NCI-H2081 treated with DMSO at 0.1 percent for 48 hours (cell line): ENCODE measurements at places on chromosomes 2 and 18.

DNA sequence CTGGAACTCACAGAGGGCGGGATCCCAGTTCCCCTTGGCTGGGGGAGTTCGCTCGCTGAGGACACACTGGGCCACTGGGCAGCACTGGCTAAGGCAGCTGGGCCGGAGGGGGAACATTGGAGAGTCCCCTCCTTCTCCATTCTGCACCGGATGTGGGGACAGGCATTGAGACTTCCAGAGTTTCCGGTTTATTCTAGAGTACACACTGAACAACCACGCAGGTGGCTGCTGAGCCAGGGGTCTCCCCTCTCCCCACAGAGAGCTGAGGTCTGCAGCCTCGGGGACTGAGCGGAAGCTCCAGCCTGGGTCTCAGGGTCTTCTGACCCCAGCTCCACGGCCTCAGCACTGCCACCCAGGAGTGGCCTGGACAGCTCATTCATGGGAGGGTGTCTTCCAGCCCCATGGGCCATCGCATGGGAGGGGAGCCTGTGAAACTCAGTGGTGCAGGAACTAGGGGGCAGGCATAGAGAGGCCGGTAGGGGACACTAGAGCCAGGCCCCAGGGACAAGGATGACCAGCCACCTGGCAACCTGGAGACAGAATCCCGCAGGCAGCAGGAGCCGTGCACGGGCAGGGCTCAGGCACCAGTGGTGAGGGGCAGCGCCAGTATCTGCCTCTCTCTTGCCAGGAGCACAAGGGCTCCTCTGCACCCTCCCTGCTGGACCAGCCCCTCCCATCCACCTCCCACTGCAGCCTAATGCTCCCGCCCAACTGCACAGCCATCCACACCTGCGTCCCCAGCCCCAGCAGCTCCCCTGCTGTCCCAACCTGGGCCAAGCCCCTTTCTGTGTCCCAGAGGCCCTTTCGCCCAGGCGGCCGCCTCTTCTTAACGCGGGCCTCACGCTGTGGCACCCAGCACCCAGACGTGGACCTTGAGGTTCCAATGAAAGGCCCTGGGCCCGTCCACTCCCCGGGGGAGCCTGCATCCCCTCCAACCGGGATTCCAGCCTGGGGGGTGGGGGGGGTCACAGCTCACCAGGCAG, 45.1 kb upstream of the GPC1 start:
- no peak for DNase-seq

DNA sequence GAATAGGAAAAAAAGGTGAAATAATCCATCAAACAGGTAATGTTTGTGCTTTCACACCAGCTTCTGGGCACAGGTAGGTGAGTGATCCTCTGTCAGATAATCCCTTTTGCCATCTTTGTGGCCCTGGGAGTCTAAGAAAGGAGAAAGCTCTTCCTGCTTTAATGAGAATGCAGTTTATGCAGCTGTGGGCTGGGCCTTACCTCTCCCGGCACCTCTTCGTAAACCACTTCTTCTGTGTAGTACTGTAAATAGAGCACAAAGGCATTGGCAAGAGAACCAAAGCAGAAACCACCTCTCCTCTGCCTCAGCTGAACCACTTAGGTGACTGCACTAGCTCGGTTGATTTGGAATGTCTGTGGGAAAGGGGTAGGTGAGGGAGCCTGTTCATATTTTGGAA, 4.9 kb downstream of the NEB start:
- DNase-seq, result no peak

- DNase-seq, result no peak
Observed at GRCh38 chr2:32841931-32842898, 104.5 kb upstream of the LTBP1 start.

- no peak for DNase-seq
Observed at GRCh38 chr18:56532176-56532840, 106.1 kb downstream of the TXNL1 start.

- DNase-seq, result no peak
Observed at GRCh38 chr2:23355001-23355400, 30.0 kb upstream of the KLHL29 start.

- no peak for DNase-seq
Observed at GRCh38 chr18:73752546-73752945, 395.1 kb downstream of the FBXO15 start.

GRCh38 chr18:75107196-75107930, 101.6 kb downstream of the PTGR3 start:
- no peak for DNase-seq

GRCh38 chr2:97869722-97870346, 125.9 kb downstream of the TMEM131 start:
- DNase-seq, result no peak

- no peak for DNase-seq
Observed at GRCh38 chr2:85794491-85795121, 40.8 kb downstream of the ATOH8 start.

DNA sequence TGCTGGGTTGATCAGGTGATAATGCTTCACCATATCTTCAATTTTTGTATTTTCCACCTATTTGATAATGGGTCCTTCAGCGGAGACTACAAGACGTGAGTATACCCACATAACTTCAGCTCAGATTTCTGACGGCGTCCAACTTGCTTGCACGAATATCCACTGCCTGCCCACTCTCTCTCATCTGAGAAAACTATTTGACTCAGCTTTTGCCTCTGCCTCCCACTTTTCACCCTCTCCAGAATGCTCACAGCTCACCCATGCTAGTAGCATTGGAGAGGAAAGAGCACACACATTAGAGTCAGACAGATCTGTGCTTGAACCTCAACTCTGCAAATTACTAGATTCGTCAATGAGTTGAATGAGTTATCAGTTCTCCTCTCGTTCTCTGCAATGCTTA, 166.8 kb downstream of the BCL2 start:
- no peak for DNase-seq

DNA sequence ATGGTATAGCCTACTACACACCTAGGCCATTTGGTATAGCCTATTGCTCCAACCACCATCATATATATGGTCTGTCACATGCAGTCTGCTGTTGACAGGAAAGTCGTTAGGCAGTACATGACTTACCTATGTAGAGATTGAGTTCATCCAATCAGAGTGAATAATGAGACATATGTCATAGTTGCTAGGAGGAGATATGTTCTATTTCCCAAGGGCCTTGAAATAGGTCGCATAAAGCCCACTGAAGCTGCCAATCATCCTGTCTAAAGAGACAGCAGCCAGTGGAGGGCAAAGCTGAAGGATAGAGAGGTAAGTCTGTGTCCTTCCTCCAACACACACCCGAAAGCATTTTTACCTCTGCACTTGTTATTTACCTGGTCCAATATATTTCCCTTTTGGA, 263.4 kb downstream of the PTPRM start:
- no peak for DNase-seq

GRCh38 chr2:154189953-154190352, 318.2 kb downstream of the GALNT13 start:
- no peak for DNase-seq

DNA sequence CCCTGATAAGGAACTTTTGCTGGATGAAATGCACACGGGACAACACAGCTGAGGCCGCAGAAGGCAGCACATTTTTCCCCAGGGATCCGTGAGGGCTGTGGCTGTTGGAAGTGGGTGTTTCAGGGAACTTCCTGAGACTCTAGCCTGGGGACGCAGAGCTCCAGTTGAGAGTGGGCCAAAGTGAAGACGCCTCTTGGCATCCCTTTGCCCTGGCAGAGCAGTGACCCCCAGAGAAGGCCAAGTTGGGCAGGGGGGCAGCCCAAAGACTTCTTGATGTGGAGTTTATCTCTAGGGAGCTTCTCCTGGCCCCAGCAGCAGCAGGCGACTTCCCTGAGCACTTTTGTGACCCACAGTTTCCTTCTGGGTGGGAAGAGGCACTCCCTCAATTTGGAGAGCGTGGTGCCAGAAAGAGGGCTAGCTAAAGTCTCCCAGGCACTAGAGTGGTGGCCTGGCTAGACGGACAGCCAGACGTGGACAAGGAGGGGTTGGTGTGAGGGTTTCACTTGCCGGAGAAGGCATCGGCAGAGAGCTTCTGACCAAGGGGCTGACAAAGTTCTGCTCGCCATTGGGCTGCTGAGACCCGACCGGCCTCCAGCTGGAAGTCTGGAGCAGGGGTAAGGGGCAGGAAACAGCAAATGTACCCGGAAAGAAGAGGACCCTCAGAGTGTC, 108.8 kb downstream of the ACKR3 start:
- no peak for DNase-seq

DNA sequence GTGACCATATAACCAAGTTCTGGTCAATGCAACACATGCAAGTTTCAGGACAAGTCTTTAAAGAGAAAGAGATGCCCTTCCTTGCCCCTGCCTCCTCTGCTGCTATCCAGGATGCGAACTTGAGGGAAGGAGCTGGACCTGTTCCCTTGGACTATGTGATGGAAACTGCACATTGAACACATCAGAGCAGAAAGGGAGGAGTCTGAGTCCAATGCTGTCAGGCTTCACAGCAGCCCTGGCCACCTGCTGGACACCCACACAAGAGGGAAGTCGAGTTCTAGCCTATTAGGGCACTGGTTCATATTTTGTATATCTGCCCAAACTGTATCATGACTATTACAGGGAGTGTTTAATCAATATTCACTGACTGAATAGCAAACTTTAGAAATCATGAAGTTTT, 38.3 kb upstream of the TEX51 start:
- no peak for DNase-seq

- no peak for DNase-seq
Observed at GRCh38 chr2:234763002-234763873, 188.6 kb upstream of the SH3BP4 start.

GRCh38 chr2:108925735-108926134, 63.3 kb downstream of the EDAR start:
- no peak for DNase-seq

DNA sequence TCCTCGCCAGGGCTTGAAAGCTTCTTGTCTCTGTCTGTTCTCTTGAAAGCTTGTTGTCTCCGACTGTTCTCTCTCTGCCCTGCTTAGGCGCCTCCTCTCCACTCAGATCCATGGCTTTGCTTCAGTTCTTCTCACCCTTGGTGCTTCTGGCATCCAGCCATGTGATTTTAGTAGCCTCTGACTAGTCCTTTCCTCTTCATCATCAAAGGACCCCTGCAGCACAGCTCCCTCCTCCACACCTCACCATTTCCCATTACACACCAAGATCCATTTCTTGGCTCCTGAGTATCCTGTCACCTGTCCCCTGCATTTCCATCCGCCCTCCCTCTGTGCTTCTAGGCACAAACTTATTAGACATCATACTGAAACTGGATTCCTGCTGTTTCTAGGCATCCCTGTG, 59.4 kb downstream of the ZNF236 start:
- DNase-seq, result no peak

DNA sequence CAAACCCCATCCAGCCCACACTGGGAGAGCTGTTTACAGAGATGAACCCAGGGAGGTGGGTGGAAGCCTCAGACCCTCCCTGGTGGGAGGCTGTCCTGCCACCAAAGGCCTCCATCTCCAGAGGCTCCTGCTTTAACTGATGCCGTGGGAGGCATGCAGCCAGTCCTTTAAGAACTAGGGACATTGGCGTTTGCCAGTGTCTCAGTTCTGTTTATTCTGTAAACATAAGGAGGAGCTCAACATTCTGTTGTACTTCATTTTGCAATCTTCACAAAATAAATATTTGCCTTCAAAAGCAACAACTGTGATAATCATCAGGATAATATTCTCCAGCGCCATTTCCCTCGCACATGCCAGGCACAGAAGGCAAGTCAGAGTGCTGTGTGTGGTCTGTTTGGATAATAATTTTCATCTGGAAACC, 6.8 kb downstream of the EDAR start:
- DNase-seq, result no peak

DNA sequence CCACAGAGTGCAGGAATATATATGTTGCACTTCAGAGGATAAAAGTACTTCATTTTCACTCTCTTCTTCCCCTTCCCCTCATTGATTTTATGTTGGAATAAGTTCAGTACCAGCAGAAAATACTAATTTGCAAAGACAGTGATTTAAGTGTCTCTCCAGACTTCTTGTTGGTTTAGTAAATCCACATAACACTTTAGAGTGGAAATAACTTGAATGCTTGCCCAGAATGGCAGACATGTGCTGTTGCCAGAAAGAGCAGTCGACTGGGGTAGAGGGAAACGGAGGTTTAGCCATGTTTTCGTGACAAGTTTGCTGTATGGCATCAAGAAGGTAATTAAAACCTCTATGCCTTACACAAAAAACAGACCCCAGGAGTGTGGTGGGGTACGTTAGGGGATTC, 246.0 kb upstream of the CXCR4 start:
- no peak for DNase-seq

GRCh38 chr2:120596191-120596811, 139.4 kb upstream of the GLI2 start:
- DNase-seq, result no peak

DNA sequence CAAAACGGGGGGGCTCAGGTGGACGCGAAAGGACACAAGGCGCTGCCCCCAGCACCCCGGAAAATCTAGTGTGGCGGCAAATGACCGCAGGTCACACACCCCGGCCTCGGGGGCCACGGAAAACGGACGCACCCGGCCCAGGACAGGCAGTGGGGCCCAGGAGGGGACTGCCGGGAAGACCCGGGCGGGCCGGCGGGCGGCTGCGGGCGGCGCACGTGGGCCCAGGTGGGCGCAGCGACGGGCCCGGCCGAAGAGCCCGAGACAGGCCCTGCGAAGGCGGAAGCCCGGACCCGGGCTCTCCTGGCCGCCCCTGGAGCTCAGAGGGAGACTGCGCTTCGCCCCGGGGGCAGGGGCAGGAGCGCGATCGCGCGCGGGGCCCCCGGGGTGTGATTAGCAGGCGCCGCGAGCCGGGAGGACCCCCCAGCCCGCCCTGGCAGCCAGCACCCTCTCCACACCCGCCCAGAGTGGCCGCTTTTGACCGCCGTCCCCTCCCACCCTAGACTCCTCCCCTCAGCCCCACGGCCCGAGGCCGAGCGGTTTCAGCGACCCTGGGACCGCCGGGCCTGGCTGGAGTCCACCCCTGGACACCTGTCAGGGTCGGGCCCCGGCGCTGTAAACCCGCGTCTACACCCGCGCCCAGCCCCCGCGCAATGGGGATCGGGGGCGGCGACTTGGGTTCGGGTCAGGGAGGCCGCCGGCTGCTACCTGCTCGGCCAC, 773 bp downstream of the MBP start:
- no peak for DNase-seq

- DNase-seq, result no peak
Observed at GRCh38 chr18:23165271-23166068, 30.2 kb downstream of the CABLES1 start.

GRCh38 chr2:143486976-143487375, 357.8 kb downstream of the ARHGAP15 start:
- no peak for DNase-seq

GRCh38 chr2:191601060-191601459, 76.9 kb upstream of the NABP1 start:
- DNase-seq, result no peak

DNA sequence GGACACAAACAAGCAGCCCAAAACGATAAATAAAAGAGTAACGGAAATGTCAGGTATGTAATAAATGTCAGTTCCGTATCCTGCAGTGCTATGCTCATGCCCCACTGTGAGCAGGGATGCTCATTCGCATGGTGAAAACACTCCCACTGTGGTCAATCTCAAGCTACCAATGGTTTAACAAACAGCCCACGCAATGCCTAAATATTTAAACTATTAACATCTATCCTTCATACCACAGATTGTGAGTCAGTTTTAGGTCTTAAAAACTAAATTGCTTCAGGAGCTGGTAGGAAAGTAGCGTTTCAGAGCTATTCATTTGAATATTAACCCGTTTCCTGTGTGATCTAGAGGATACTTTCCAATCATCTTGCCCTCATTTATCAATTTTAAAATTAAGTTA, 207.4 kb downstream of the TCF4 start:
- DNase-seq, result no peak
